ENCODE measurements at places on chromosomes 3 and 15.

- no peak for DNase-seq
These were observed 14.2 kb downstream of the IFT80 start for GRCh38 chr3:160384639-160385318.

DNA sequence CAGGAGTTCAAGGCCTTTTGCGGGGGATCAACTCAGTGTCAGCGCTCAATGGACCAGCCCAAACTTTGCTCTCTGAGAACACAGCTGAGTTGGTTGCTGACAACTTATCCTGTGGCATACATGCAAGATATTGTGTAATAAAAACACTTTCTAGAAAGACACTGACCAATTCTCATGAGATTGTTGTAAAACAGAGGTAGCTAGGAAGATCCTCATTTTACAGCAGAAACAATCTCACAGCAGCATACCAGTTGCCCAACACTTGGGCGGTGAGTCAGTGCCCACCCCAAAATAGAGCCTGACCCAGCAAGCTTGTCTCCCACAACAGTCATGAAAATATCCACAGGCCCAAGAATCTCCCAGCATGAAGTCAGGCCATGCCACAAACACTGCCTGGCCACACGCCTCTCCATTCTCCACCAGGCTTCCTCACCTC, 18.2 kb downstream of the KLHL6 start:
- DNase-seq: no peak

DNA sequence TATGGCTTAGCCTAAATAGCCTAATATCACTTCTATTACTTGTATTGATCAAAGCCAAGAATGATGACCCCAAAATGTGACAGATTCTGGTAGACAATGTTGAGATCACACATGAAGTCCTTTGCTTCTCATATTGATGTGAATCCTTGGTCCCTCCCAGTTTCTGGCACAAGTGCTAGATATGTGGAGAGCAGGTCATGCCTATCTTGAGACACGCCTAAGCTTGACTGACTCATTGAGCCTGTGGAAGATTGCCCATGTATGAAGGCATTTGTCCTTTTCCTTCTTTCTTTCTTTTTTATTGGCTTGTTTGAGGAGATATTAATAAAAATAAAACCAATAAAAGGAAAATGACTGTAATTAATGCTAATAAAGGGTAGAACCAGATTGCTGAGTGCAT, 54.0 kb upstream of the TMEM108 start:
- no peak for DNase-seq

GRCh38 chr3:158809642-158810041, 7.8 kb downstream of the MFSD1 start:
- DNase-seq: no peak

DNA sequence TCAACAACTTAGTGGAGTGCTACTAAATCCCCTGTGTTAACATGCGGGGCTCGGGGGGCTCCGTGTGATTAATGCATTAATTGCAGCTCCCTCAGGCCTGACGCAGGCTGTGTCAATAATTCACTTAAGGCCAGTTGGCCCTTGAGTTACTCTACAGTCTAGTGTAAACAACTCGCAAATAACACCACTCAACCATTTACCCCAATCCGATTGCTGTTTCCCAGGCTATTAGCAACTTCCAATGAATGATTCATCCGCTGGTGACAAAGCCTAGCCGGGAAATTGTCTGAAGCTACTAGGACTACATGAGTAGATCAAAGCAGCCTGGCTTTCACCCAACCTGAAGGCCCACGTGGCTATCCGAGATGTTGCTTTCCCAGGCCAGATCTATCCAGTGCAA, 121.3 kb upstream of the SOX14 start:
- no peak for DNase-seq

- DNase-seq: no peak
These were observed 128.0 kb downstream of the DNAJB8 start for GRCh38 chr3:128338536-128339330.

DNA sequence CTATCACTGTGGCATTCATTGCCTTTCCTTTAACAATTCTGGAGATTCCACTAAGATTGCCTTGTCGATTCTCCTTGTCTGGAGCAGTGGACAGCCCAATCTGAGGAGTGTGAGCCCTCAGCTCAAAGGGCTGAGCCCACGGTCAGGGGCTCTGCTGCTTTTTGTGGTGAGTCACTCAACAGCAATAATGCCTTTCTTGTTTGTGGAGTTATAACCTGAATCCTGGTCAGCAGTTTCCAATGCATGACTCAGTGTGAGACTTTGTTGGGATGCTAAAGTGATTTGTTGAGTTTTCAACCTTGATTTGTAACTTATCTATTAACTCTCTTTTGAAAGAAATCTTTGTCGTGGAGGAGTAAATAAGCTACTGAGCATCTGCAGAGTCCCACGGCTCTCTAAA, 183.5 kb downstream of the TJP1 start:
- DNase-seq: no peak

Measured in stimulated activated CD8-positive, alpha-beta memory T cell treated with anti-CD3 and anti-CD28 coated beads, Interleukin-4, amount 100 ng/mL, for 4 hours (primary cell).